Tibial nerve (tissue), 4 donors: ENCODE measurements at places on chromosomes 13 and 19.
A peak's percentile ranks its signal among the peaks of the same experiment; 100 is the strongest.

GRCh38 chr19:42872608-42873007 is 6.9 kb downstream of the PSG1 start:
- no peak overlapping the region for H3K27ac ChIP-seq
- H3K4me3 ChIP-seq = no peak overlapping the region
- no peaks in the 10 kb centered on the region for H3K4me1 ChIP-seq
- H3K27me3 ChIP-seq = no peaks in the 10 kb centered on the region
- no peak for DNase-seq

GRCh38 chr19:12786952-12787351 is 4.3 kb upstream of the JUNB start:
- no peak for DNase-seq
- H3K4me3 ChIP-seq = no peak overlapping the region
- H3K27ac ChIP-seq = peak overlapping the region; percentile 99
- peaks cover 69% of the 10 kb centered on the region for H3K4me1 ChIP-seq
- H3K27me3 ChIP-seq = no peaks in the 10 kb centered on the region
- H3K36me3 ChIP-seq = no peaks in the 10 kb centered on the region

DNA sequence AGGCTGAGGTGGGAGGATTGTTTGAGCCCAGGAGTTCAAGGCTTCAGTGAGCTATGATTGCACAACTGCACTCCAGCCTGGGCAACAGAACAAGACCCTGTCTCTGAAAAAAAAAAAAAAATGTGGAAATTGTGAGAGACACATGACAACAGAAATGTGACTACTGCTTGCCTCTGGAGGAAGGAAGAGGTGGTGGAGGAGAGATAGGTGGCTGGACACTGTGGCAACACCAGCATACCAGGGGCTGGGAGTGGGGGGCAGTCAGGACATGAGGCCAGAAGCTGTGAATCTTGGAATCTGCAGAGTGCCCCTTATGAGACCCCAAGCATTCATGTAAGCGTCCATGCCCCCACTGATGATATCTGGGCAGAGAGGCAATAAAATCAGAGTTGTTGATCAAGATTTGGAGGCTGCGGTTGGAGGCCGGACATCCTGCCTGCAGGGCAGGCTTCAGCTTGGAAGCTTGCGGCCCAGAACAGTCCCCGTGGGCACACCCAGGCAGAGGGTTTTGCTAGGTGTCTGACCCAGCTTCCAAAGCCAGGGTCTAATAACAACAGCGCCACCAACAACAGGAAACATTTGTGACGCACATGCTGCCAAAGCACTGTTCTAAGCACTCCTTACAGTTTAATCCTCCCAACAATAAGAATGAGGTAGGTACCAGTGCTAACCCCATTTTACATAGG is 16.9 kb downstream of the FAM187B start:
- H3K36me3 ChIP-seq = no peaks in the 10 kb centered on the region
- H3K4me3 ChIP-seq = no peak overlapping the region
- peak overlapping the region; percentile 82 for H3K27ac ChIP-seq
- peaks cover 2% of the 10 kb centered on the region for H3K4me1 ChIP-seq

GRCh38 chr13:43878892-43879754 is at the start of gene CCDC122:
CCDC122 (minus strand) TSS chr13:43879740; CDS start chr13:43869376, 10,364 bp downstream.
- H3K36me3 ChIP-seq = no peaks in the 10 kb centered on the region
- peak within 1 kb of the TSS; percentile 88 for H3K4me3 ChIP-seq
- no peaks in the 10 kb centered on the region for H3K4me1 ChIP-seq

DNA sequence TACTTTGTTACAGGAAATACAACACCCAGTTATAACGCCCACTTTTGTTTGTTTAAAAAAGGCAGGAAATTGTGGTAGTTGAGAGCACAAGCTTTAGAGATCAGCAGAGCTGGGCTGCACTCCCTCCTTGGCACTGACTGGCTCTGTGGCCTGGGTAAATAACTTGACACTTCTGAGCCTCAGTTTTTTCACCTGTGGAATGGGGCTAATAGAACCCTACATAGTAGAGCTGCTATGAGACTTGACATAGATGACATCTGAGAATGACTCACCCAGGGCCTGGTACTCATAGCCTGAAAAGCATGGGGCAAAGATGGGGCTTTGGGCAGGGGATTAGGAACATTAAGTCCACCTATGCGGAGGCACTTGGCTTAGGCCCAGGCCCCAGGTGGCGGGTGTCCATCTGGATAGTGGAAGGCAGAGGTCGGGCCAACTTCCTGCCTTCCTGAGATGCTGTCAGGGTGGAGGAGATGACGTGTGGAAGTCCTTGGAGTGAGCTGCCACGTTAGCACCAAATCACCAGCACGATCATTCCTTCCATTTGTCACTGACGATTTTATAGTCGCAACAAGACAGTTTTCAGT is 159.1 kb downstream of the KATNAL1 start:
- H3K4me1 ChIP-seq = no peaks in the 10 kb centered on the region
- no peaks in the 10 kb centered on the region for H3K36me3 ChIP-seq
- no peak overlapping the region for H3K27ac ChIP-seq
- DNase-seq = no peak
- no peaks in the 10 kb centered on the region for H3K27me3 ChIP-seq

DNA sequence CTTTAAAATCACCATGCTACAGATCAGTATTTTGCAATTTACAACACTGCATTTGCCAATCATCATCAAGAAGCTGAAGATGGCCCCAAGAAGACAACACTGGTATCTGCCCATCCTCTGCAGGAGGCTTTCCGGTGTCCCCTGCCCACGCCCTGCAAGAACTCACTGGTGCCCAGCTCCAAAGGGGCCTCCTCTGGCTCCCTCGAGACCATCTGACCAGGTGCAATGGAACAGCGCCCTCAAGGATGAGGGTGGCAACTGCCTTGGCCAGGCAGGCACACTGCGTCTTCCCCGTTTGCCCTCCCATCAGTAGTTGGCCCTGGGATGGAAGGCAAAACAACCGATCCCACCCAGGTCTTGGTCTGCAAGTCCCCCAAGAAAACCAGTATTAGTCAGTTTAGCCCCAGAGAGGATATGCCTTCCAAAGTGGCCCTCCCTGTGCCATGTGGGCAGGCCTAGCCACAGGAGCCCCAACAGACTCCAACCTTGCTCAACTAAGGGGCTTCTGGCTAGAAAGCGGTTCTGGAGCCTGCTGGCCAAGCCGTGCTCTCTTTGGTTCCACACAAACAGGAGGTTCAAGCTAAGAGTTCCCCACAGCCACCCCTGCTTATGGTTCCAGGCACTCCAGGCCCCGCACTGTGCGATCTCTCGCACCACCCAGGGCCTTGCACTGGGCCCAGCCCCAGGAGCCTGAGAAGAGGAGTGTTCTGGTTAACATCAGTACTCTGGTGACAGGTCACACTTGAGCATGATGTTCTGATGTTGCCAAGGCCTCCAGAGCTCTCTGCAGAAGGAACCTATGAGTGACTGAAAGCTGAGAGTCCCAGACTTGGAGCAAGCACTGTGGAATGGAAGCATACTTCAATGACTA is 4.7 kb downstream of the PCID2 start:
- H3K4me3 ChIP-seq = no peak overlapping the region
- DNase-seq = no peak
- peaks cover 59% of the 10 kb centered on the region for H3K4me1 ChIP-seq
- no peaks in the 10 kb centered on the region for H3K27me3 ChIP-seq

- no peaks in the 10 kb centered on the region for H3K27me3 ChIP-seq
- no peak overlapping the region for H3K27ac ChIP-seq
- DNase-seq = no peak
- no peaks in the 10 kb centered on the region for H3K36me3 ChIP-seq
Measured at GRCh38 chr13:36975172-36975571, 24.0 kb downstream of the ALG5 start.

GRCh38 chr13:50267917-50268316 is 252.7 kb downstream of the KCNRG start:
- H3K27ac ChIP-seq = no peak overlapping the region
- DNase-seq = no peak
- H3K4me3 ChIP-seq = no peak overlapping the region
- H3K27me3 ChIP-seq = no peaks in the 10 kb centered on the region

DNA sequence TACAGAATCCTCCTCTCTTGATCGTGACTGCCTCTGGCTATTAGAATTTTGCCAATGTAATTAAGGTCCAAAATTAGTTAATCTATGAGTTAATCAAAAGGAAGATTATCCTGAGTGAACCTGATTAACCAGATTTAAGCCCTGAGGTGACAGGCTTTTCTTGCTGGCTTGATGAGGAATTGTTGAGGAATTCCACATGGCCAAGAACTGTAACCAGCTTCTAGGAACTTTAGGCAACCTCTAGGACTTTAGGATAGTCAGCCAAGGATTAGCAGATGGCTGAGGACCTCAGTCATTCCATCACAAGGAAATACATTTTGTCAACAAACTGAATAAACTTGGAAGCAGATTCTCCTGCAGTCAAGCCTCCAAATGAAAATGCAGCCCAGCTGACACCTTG is 84.8 kb downstream of the STOML3 start:
- H3K36me3 ChIP-seq = no peaks in the 10 kb centered on the region
- no peak overlapping the region for H3K27ac ChIP-seq
- no peaks in the 10 kb centered on the region for H3K4me1 ChIP-seq
- no peak overlapping the region for H3K4me3 ChIP-seq
- H3K27me3 ChIP-seq = no peaks in the 10 kb centered on the region

GRCh38 chr19:50547385-50548190 is 20.6 kb downstream of the LRRC4B start:
- no peaks in the 10 kb centered on the region for H3K4me1 ChIP-seq
- H3K27ac ChIP-seq = no peak overlapping the region
- no peak overlapping the region for H3K4me3 ChIP-seq
- H3K36me3 ChIP-seq = no peaks in the 10 kb centered on the region

GRCh38 chr19:367561-367960 is 23.0 kb upstream of the MIER2 start:
- no peak overlapping the region for H3K27ac ChIP-seq
- H3K27me3 ChIP-seq = peaks cover 35% of the 10 kb centered on the region
- no peak for DNase-seq
- H3K36me3 ChIP-seq = no peaks in the 10 kb centered on the region
- H3K4me3 ChIP-seq = no peak overlapping the region

DNA sequence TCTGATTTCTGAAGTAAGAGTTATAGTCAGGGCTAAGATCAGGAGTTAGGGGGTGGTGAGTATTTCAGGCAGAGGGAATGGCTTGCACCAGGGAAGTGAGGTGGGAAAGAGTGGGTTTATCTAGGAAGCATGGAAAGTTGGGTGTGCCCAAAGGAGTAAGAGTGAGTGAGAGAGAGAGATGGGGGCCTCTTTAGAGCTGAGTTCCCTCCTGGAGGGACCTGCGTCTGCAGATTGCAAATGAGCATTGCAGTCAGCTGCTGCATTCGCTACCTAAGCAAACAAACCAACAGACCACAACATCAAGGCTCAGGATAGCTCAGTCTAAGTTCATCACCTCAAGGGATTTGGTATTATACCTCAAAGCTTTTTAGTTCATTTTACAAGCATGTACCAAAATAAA is 405.8 kb downstream of the FGF9 start:
- H3K36me3 ChIP-seq = no peaks in the 10 kb centered on the region
- DNase-seq = no peak
- H3K4me1 ChIP-seq = no peaks in the 10 kb centered on the region

- DNase-seq = no peak
- no peaks in the 10 kb centered on the region for H3K4me1 ChIP-seq
- no peak overlapping the region for H3K27ac ChIP-seq
- no peaks in the 10 kb centered on the region for H3K36me3 ChIP-seq
- H3K4me3 ChIP-seq = no peak overlapping the region
Measured at GRCh38 chr19:4618019-4618418, 21.3 kb upstream of the TNFAIP8L1 start.

GRCh38 chr19:45952686-45953505 is 20.8 kb downstream of the NOVA2 start:
- H3K27me3 ChIP-seq = peaks cover 72% of the 10 kb centered on the region
- H3K4me3 ChIP-seq = peak overlapping the region; percentile 13
- no peak for DNase-seq
- peaks cover 12% of the 10 kb centered on the region for H3K4me1 ChIP-seq
- H3K27ac ChIP-seq = no peak overlapping the region
- no peaks in the 10 kb centered on the region for H3K36me3 ChIP-seq

- no peak for DNase-seq
- H3K36me3 ChIP-seq = peaks cover 29% of the 10 kb centered on the region
- H3K4me3 ChIP-seq = no peak overlapping the region
Measured at GRCh38 chr19:33403221-33403972, 29.9 kb downstream of the CEBPG start.

GRCh38 chr13:110436276-110436675 is 125.2 kb downstream of the RAB20 start:
- no peak for DNase-seq
- H3K36me3 ChIP-seq = peaks cover 83% of the 10 kb centered on the region
- H3K27me3 ChIP-seq = no peaks in the 10 kb centered on the region
- no peak overlapping the region for H3K4me3 ChIP-seq

GRCh38 chr19:532561-533363 is 1.2 kb downstream of the CDC34 start:
- DNase-seq = peak; percentile 58
- H3K4me1 ChIP-seq = peaks cover 22% of the 10 kb centered on the region
- peak overlapping the region; percentile 99 for H3K4me3 ChIP-seq
- peak overlapping the region; percentile 95 for H3K27ac ChIP-seq
- no peaks in the 10 kb centered on the region for H3K27me3 ChIP-seq

- no peak overlapping the region for H3K27ac ChIP-seq
- no peaks in the 10 kb centered on the region for H3K4me1 ChIP-seq
- H3K36me3 ChIP-seq = no peaks in the 10 kb centered on the region
- no peak for DNase-seq
- H3K4me3 ChIP-seq = no peak overlapping the region
- H3K27me3 ChIP-seq = no peaks in the 10 kb centered on the region
Measured at GRCh38 chr19:14796021-14796420, 17.7 kb upstream of the ADGRE2 start.

DNA sequence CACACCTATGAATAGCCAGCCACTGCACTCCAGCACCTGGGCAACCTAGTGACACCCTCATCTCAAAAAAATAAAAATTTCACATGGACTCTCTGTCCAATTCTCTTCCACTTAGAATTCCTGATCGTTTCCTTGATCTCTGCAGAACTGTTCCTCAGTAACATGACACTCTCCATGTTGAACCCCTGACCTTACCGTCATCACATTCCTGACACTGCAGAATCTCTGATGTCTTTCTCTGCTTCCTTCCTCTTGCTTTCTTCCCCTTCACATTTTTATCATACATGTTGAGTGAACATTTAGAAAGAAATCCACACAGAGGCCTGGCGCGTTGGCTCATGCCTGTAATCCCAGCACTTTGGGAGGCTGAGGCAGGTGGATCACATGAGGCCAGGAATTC is 15.0 kb downstream of the ZNF114 start:
- no peak overlapping the region for H3K27ac ChIP-seq
- H3K4me3 ChIP-seq = no peak overlapping the region
- H3K36me3 ChIP-seq = peaks cover 14% of the 10 kb centered on the region
- no peaks in the 10 kb centered on the region for H3K27me3 ChIP-seq
- H3K4me1 ChIP-seq = no peaks in the 10 kb centered on the region
- no peak for DNase-seq
